Stimulated activated CD8-positive, alpha-beta memory T cell treated with anti-CD3 and anti-CD28 coated beads, Interleukin-4, amount 100 ng/mL, for 24 hours (primary cell): ENCODE measurements at places on chromosomes 2 and 18.

- no peak for DNase-seq
These were observed 85.6 kb downstream of the MYT1L start for GRCh38 chr2:2245500-2245899.

DNA sequence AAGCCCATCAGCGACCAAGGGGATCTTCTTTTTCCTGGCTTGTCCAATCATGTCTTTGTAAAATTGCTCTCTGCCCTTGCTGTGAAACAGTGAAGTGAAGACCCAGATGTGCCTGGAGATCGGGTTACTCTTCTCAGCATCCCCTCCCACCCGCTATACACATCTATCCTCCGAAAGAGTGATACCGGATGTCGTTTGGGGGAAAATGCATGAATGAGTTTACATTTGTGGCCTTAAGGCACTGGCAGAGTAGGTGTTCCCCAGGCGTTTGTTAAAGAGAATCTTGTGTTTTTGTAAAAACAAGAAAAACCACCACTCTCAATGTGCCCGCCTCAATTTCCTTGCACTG, 528.3 kb downstream of the CMPK2 start:
- DNase-seq, result no peak

DNA sequence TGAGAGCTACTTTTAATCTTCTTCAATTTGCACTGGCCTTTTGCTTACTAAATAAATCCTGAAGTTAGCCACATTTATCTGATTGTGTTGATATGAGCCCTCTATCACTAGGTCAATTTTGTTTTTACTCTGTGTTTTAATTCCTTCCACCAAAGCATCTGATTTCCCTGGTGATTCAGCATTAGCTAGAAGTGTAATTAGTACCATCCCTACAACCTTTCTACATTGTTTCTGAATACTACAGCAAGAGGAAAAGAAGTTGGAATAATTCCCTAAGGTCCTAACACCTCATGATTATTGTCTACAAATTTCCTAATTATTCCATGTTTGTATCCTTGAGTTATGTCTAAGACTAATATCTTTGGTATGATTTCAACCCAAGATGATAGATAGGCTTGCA, 1093.6 kb downstream of the SUCLG1 start:
- DNase-seq, result no peak

GRCh38 chr2:44801841-44802776, 139.4 kb upstream of the SIX3 start:
- no peak for DNase-seq

DNA sequence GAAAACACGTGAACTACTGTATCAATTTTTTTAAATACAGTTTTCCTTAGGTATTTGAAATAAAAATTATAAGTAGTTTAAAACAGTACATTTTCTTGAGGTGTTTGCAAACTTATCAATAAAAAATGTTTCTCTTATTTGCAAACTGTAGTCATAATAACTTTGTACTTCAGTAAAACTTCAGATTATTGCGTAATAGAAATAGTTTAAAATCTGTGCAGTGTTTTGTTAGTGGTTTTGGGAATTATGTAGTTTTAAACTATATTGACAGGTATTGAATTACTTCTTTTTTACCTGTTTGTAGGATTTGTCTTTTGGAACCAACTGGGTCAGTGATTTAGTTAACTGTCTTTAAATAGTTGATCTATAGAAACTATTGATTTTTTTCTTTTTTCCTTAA, 7.3 kb downstream of the NAPG start:
- no peak for DNase-seq

DNA sequence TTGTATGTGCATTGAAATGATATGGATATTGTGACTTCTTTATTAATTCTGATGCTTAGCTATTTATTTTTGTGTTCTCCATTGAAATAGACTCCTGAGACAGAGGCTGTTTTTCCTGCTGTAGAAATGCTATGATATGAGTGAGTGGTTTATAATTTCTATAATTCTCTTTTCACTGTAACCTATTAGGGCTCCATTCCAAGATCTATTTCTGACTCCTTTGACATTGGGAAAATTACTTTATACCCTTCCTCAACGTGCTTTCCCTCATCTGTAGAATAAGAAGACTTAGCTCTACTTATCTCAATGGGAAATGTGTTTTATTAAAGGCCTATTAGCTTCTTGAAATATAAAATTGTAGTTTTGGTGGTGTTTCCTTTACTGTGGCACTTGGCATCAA, 144.5 kb upstream of the RPRM start:
- no peak for DNase-seq

DNA sequence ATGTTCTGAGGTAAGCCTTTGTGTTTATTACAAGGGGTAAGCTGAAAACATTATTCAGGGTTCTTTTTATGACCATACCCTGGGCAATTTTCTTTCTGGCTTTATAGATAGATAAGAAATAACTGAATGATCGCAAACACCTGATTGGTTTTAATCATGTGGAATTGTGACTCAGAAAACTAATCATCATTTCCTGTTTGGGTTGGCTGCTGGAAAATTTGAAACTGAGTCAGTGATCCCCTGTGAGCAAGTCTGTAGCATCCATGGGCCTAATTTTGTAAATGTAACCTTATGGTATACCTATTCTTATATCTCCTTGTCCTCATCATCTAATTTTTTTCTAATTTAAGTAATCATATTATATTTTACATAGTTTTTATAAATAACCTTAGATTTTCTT, 34.3 kb downstream of the CCDC68 start:
- DNase-seq, result no peak

- no peak for DNase-seq
These were observed 331.5 kb downstream of the SLC4A3 start for GRCh38 chr2:219958941-219959340.

DNA sequence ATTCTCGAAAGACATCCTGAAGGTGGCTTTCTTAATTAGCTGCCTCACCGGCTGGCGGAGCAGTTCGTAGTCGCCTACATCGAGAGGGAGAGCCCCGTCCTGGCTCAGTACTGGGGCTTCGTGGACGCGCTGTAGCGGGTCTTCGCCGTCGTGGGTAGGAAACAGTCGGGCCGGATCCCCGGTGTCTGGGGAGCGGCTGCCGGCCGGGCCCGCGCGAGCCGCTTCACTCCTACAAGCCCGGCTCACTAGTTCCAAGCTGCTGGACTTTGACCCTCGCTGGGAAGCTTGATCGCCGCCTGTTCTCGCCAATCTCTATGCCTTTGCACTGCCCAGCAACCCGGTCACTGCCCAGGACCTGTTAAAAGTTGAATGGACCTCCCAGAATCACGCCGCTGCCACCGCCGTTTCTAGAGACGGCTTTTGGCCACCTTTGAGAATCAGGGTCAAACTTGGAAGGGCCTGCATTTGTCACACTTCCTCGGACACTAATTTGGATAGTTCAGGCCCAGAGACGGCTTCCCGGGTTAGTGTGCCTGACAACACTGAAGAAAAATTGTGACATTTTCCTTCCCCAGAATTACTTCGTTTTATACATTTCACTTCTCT, 41.4 kb upstream of the AKAIN1 start:
- peak; percentile 11 for DNase-seq

DNA sequence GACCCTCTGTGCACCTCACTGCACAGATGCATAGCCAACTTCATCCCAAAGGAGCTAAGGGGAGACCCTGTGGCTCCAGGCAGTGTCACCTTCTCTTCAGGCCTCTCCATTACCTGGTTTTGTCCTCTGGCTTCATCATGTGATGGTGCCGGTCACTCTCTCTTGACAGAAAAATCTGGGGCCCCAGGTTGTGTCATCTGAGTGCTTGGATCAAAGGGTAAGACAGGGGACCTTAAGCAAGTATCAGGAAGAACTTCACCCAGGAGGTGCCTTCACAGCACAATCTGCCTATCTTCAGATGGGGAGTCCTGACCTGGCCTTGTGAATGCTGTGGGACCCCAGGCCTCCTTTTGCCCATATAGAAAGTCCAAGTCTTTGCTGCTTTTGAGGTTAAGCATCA, 104.4 kb downstream of the POLR1A start:
- DNase-seq, result no peak

GRCh38 chr2:56483081-56483480, 299.3 kb downstream of the CCDC85A start:
- DNase-seq, result no peak

GRCh38 chr18:74950479-74950878, 258.5 kb downstream of the PTGR3 start:
- DNase-seq, result no peak

GRCh38 chr18:50038448-50038847, 156.5 kb downstream of the MYO5B start:
- DNase-seq, result no peak

GRCh38 chr18:55136864-55137263, 177.6 kb upstream of the CCDC68 start:
- no peak for DNase-seq

DNA sequence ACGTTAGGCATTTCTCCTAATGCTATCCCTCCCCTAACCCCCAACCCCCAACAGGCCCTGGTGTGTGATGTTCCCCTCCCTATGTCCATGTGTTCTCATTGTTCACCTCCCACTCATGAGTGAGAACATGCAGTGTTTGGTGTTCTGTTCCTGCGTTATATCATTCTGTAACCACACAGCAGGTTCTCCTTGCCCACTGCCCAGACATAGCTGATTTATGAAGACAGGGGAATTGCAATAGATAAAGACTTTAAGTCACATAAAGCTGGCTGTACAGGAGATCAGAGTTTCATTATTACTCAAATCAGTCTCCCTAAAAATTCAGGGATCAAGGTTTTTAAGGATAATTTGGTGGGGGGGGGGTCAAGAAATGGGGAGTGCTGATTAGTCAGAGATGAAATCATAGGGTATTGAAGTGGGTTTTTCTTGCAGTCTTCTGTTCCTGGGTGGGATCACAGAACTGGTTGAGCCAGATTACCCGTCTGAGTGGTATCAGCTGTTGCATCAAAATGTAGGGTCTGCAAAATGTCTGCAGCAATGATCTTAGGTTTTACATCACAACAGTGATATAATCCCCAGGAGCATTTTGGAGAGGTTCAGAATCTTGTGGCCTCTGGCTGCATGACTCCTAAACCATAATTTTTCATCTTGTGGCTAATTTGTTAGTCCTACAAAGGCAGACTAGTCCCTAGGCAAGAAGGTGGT, 392.1 kb upstream of the KCNJ3 start:
- DNase-seq, result no peak
